ENCODE measurements at places on chromosomes 11 and 22. TPM values are rescaled to one million over a fixed set of nuclear protein-coding genes. Genes with fewer than 3 reads are reported as not detected.

GRAP2 gene
- polyA plus RNA-seq: 1.2 TPM

OR10D3 gene
- not detected for polyA plus RNA-seq

- no peak for DNase-seq
Observed at GRCh38 chr11:95451682-95452081, 220.7 kb upstream of the SESN3 start.

GRCh38 chr11:33689501-33689900 is 11.1 kb downstream of the C11orf91 start:
- DNase-seq: no peak

OR2D2 gene
- not detected for polyA plus RNA-seq

DNA sequence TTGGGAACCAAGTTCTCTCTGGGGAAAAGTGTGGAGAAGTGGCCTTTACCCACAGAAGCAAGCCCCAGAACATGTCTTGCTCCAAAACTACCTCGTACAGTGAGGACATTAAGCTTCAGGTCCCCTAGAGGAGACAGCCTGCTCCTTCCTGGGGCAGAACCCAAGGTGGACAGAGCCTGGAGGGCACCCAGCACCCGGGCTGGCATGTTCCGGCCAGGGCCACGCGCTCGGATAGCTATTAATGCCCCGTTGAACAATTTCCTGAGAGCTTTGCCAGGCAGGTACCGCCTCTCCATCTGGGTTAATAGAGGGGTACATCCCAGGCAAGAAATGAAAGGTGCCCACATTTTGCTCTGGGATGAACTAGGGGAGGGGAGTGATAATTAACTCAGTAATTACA is 169.0 kb upstream of the GRK3 start:
- no peak for DNase-seq

GRCh38 chr22:35592418-35592967 is 24.6 kb downstream of the MB start:
- DNase-seq: no peak

MMP13 gene
- 0.13 TPM for polyA plus RNA-seq

Measured in left renal cortex interstitium (tissue), 4 donors.